ENCODE measurements at places on chromosomes 2 and 18.

DNA sequence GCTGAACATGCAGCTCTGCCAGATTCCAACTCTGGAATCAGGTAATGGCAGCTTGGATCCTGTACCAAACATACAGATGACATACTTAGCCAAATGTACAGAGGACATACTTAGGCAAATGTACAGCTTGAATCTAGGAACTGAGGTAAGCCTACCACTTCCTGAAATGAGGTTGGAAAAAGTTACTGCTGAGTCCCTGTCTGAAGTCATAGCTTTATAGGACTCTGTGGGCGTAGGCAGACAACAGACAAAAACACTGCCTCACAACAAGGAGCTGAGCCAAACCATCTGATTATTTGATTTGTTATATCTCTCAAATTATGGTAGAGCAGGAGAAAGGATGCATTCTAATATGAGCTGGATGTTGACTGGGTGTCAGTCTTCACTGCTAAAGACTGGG lies 290.2 kb upstream of the TCF4 start:
- no peak for DNase-seq

GRCh38 chr2:86107031-86107430 lies 996 bp downstream of the PTCD3 start:
- no peak for DNase-seq

- no peak for DNase-seq
Measured at GRCh38 chr2:199485732-199486335, 28.1 kb upstream of the SATB2 start.

- no peak for DNase-seq
Measured at GRCh38 chr2:205850611-205851010, 168.3 kb downstream of the NRP2 start.

- no peak for DNase-seq
Measured at GRCh38 chr18:44731530-44732237, 51.0 kb downstream of the SETBP1 start.

GRCh38 chr2:40680547-40680946 lies 228.7 kb upstream of the SLC8A1 start:
- no peak for DNase-seq

GRCh38 chr18:34038086-34038485 lies 186.6 kb downstream of the NOL4 start:
- no peak for DNase-seq

DNA sequence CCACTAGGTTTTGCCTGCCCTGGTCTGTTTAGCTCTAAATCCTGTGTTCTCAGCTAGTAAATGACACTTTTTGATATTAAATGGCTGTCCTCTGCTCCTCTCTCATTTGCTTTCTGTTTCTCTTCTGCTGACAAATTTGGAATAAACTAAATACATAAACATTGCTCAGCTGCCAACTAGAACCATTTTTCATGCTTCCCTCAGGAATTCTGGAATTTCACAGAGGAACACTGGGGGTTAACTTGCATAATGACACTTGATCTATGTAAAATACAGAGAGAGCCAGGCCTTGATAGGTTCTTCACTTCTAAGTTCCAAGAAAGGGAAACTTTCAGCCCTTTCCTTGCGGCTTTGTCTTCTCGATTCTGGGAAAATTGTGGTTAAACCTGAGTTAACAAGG lies 450.6 kb upstream of the ST6GAL2 start:
- no peak for DNase-seq

DNA sequence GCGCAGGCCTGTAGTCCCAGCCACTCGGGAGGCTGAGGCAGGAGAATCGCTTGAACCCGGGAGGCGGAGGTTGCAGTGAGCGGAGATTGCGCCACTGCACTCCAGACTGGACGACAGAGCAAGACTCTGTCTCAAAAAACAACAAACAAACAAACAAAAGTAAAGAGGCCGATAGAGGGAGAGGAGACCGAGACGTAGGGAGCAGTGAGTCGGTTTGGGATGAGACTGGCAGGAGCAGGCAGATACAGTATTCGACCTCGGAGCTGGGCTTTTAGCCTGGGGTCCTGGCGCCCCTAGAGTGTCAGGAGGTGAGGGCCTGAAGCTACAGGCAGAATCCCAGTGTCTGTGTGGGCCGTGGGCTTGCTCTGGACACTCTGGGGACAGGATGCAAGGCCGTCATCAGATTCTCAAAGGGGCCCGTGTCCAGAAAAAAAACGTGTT lies 51.2 kb downstream of the SLC4A1AP start:
- DNase-seq, result no peak

DNA sequence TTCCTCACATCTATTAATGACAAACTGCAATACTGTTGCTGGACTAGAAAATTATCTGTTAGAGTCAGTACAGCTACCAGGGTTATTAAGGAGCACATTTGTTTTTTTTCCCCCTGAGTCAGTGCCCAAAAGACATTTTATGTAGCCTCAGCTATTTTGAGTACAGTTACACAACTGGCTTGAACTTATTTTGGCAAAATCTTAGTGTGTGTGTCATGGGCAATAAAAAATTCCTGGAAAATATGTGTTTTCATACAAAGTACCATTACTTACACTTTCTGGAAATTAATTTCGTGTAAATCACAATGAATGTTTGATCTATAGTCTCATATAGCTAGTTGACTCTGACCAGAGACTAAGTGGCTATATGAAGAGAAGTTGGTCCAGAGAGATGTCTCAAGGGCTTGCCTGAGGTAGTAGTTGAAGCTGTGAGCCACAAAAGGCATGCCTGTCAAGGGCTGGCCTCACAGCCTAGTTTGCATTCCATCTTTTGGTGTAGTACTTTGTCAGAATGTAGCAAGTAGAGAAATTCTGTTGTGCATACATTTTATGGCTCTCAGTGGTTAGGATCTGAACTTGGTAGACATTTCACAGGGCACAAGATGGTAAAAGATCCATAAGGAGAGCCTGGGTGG lies 283.4 kb downstream of the MTX2 start:
- no peak for DNase-seq

Data from stimulated activated CD4-positive, alpha-beta T cell treated with anti-CD3 and anti-CD28 coated beads, TNF-alpha, amount 100 ng/mL, for 48 hours (primary cell).